ENCODE measurements at places on chromosomes 4 and X.

DNA sequence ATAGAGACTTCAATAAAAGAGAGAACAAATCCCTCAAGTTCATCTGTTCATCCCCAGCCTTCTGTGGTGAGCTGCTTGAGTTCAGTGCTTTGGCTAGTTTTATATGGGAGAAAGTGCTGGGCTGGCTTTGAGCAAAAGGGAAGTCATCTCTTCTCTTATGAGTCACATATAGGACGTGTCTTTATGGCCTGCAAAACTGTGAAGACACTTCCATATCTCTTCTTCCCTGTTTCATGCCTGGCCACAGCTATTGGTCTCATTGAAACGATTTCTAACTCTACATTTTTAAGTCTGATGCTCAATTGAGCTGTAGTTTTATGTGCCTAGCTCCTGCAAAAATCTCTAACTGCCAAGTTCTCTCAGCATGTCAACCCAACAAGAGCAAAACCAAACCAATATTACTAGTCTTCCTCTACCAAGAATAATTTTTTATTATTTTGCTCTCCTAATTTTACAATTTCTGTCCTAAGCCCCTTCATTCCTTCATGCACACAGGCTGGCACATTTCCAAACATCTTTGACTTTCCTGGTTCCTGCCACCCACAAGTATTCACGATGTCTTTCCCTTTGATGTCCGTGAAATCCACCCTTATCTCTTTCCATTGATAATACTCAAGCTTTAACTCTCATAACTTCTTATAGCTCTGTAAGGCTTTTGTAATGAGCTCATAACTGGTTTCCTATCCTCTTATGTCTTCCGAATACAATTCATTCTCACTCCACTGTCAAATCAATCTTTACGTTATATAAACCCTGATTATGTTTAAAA, 165.3 kb downstream of the BTC start:
- DNase-seq: no peak

- no peak for DNase-seq
These were observed 19.9 kb downstream of the SEPTIN11 start for GRCh38 chr4:76969495-76969894.

- no peak for DNase-seq
These were observed 2.4 kb upstream of the SLC9A6 start for GRCh38 chrX:135982860-135983259.

DNA sequence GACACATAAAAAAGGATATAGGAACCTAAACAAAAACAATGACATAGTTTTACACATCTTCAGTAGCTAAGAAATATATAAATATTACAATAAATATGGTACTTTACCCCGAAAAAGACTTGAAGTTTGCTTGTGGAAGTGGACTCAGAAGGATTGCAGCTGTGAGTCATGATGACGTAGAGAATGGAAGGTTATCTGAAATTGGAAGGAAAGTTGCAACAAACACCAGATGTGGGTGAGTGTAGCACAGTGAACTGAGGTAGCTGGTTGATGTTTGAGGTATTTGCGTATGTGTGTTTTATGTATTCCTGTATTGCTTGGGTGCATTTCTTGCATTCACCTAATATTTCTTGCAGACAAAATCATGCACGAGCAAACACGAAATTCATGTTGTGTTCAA, 113.0 kb downstream of the ARX start:
- no peak for DNase-seq

DNA sequence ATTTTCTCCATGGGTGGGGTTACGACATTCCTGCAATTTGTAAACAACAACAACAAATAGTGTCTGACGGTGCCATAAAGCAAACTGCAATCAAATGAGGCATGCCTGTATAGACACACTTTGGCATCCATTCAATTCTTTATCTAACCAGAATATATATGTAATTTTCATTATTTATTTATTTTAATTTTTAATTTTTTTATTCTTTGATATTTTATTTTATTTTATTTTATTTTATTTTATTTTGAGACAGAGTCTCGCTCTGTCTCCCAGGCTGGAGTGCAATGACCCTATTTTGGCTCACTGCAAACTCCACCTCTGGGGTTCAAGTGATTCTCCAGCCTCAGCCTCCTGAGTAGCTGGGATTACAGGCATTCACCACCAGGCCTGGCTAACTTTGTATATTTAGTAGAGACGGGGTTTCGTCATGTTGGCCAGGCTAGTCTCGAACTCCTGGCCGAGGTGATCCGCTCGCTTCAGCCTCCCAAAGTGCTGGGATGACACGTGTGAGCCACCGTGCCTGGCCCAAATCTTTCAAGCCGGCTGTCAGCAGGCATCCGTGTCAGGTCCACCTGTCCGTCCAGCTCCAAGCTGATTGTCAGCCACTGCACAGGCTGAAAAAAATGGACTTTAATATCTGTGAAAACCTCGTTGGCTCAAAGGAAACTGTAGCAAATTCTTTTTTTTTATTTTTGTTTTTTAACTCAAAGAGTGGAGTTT, 200.8 kb downstream of the ASMT start:
- DNase-seq: no peak

DNA sequence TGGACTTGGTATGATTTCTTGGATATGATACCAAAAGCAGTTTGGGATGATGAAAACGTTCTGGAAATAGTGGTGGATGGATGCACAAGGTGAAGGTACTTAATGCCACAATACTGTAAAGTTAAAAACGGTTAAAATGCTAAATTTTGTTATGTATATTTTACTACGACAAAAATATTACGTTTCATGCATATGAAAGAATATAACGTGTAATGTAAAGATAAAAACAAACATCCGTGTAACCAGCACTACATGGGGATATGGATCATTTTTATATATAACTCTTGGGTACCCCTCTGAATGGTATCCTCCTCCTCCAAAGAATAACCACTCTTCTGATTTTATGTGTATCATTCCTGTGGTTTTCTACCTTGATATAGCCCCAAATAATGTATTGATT, 862 bp upstream of the CENPU start:
- no peak for DNase-seq

- DNase-seq: no peak
These were observed 795.7 kb downstream of the ADGRL3 start for GRCh38 chr4:61995717-61996340.

DNA sequence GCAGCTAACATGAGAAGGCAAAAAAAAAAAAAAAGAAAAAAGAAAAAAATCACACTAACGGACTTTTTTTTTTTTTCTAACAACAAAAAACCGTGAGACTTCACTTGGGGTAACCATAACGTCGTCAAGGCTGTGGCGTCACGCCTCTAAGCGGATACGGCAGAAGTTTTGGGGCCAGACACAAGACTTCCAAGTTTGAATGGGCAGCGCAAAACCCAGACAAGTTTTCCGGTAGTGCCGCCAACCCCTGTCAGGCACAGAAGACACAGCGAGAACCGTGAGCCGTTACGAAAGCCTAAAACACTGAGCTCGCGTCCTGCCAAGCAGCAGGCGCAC, 556 bp upstream of the SMARCA5 start:
- DNase-seq: no peak

DNA sequence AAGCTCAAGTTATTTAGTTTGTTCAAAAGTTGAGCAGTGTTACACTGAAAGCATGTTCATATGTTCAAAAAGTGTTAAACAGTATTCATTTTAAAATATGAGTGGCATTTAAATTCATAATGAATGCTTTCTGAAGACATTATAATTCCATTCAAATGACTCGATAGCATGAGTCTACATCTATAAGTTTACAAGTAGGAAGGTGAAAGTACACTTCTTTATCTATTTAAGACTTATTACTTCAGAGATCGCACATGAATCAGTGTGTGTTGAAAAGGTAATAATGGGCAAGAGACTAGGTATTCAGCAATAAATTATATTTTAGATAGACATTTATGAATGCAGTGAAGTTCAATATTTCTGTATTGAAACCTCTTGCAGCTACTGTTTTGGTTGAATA, 456.1 kb downstream of the GRXCR1 start:
- no peak for DNase-seq

- DNase-seq: no peak
These were observed 63.3 kb upstream of the RELL1 start for GRCh38 chr4:37749398-37749988.

DNA sequence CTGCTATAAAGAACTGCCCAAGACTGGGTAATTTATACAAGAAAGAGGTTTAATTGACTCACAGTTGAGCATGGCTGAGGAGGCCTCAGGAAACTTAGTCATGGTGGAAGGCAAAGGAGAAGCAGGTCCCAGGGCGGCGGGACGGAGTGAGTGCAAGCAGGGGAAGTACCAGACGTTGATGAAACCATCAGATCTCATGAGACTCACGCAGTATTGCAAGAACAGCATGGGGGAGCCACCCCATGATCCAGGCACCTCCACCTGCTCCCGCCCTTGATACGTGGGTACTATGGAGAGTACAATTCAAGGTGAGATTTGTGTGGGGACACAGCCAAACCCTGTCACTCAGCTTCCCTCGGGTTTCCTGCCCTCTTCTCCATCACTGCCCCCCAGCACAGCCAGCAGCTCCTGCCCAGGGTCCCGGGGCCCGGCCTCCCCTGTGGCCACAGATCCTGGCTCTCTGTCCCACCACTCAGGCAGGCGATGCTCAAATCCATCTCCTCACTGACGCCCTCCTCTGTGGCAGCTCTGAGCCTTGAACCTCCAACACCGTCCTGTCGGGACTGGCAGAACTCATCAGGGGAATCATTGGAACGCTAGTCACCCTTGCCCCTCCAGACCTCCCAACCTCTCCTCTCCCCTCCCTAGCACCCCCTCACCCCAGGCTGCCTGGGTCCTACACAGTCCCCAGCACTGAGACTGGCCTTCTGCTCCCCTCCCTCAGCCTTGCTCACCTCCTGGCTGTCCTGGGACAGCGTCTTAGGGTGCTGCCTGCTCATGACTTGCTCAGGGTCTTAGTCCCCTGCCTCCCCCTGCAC, 37.6 kb downstream of the FGFRL1 start:
- no peak for DNase-seq

GRCh38 chr4:111945014-111945413, 200.2 kb upstream of the FAM241A start:
- DNase-seq: no peak

- DNase-seq: no peak
These were observed 180.4 kb downstream of the CPEB2 start for GRCh38 chr4:15182600-15183220.

Data from chondrocyte (in vitro differentiated cells).